ENCODE measurements at places on chromosomes 5 and 9.

DNA sequence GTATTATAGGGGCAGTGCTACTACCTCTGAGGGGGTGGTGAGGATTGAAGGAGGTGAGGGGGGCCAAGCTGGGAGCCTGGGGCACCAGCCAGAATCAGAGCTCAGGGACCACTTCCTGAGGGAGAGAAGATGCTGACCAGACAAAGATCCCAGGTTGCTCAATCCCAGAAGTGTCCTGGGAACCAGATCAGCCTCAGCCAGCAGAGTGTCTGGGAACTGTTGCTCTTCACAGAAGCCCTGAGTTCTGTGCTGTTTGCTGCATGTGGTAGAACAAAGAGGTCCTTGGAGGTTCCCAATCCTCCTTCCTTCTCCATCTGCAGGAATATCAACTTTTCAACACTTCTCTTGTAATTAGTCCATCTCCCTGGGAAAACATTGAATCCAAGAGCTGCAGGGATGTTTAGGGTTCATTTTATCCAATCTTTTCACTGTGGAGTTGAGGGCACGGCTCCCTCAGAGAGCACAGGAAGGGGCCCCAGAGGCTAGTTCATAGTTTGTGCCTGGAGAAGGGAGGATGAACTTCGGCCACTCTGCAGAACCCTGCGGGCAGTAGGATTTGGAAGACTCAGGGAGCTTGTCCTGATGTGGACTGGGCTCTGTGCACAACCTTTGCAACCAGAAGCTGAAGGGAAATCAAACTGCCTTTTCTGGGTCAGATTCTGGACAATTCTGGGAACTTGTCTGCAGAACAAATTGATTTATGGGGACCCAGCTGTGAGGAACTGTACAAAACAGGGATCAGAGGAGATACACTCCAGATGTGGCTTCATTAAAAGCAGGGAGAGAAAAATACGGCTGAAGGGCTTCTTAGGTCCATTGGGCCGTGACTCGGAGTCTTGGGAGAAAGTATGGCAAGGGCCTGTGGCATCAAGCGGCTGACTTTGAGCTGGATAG is 57.1 kb downstream of the GALNT12 start:
- no peak for DNase-seq

DNA sequence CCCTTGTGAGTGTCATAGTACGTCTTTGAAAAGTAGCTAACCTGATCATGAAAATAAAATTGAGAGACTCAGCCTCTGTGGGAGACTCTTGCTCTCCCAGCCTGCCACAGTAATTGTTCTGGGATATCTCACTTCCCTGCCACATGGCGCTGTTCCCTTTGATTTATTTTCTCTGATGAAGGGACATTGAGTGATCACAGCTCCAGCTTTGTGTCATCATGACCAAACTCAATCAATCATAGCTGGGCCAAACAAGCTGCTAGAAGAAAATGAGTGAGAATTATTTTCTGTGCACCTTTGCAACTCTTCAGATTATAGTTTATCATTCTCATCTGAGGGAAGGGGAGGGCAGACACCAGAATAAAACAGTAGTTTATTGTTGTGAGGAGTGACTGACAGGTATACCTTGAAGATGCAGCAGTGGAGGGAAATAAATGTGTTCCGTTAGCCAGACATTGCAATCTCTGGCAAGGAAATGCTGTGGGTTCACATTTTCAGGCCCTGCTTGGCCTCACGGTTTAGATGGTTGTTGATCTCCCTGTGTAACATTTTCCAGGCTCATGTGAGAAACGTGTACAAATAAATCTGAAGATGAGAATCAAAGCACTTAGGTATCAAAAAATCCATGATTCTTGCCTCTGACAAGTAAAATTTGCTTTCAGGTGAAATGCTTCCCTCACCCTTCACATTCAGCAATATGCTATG is 174.7 kb upstream of the FBXL17 start:
- DNase-seq = no peak

DNA sequence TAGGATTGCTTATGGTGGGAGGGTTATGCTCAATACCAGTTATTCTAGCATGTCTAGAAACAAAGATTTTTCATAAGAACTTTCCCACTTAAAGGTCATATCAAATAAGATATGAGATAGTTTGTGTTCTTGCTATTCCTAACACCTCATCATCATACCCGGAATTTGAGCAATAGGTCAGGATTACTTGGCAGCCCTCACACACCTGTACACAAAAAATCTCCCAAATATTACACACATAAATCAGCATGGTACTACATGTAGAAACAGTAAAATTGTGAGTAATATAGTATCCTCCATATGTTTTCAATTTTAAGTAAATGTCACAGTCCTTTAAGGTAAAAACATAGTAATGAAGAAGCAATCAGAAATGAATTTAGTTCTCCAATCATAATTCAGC is 113.7 kb downstream of the SLC25A46 start:
- DNase-seq = no peak

DNA sequence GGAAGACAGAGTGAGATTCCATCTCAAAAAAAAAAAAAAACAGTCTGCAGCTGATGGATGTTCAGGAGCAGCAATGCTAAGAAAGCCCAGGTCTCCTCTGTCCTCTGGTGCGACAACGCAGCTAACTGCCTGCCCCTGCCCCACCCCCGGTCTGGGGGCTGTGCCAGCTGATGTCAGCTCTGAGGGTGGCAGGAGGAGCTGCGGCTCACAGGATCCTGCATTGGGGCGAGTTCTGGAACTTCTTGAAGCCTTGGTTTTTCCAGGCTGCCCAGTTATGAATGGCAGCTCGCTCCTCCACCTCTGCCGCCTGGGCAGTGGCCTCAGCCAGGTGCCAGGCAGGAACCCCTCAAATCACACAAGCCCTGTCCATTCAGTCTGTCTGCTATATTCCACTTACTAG is 113.5 kb downstream of the ROR2 start:
- no peak for DNase-seq

GRCh38 chr9:94650949-94651348 is 11.6 kb upstream of the FBP1 start:
- no peak for DNase-seq
